ENCODE measurements at places on chromosomes 11 and 22. TPM values are rescaled to one million over a fixed set of nuclear protein-coding genes. Genes with fewer than 3 reads are reported as not detected.

DNA sequence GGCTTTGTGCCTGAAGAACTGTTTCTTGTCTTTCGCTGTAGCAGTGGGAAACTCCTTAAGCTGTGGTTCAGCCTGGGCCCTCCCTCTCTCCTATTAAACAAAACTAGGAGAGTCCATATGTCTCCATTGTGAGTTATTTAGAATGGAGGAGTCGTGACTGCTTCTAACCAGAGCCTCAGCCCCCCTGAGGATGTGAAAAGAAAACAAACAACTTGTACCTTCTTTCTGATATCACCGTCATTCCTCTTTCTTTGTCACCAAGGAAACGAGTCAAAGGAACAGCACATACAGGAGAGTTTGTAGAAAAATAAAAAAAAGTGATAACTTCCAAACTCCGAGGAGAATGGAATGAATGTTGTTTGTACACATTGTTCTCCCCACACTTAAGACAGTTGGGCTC, 11.6 kb upstream of the EXT2 start:
- DNase-seq, result no peak

GRCh38 chr11:9716275-9717039, 52.6 kb downstream of the SWAP70 start:
- no peak for DNase-seq

GRCh38 chr22:42282943-42283277, 12.5 kb upstream of the TCF20 start:
- no peak for DNase-seq

GRCh38 chr22:44407171-44407986, 90.7 kb downstream of the RTL6 start:
- no peak for DNase-seq

- no peak for DNase-seq
These were observed 1.8 kb upstream of the PRG2 start for GRCh38 chr11:57392066-57392762.

GRCh38 chr11:46682773-46683752, 17.4 kb downstream of the ARHGAP1 start:
- DNase-seq, result no peak

GRCh38 chr11:65436412-65437032, 13.9 kb downstream of the NEAT1 start:
- peak; percentile 40 for DNase-seq

KCNQ1OT1 gene
- total RNA-seq, result 5.0 TPM

GNAZ gene
- total RNA-seq, result 10.7 TPM
